SJSA1 (cell line): ENCODE measurements at places on chromosomes 3 and 15. TPM values are rescaled to one million over a fixed set of nuclear protein-coding genes. Genes with fewer than 3 reads are reported as not detected.

CCDC191 gene
- 0.39 and 7.4 TPM in 2 replicates for total RNA-seq

GRCh38 chr15:33559207-33559890 is 248.6 kb downstream of the RYR3 start:
- no peak for DNase-seq

ADAMTSL3 gene
- 1.7 and 2.6 TPM in 2 replicates for total RNA-seq

CCDC33 gene
- total RNA-seq = not detected in 2 replicates

RHOV gene
- total RNA-seq = not detected in 2 replicates

DNA sequence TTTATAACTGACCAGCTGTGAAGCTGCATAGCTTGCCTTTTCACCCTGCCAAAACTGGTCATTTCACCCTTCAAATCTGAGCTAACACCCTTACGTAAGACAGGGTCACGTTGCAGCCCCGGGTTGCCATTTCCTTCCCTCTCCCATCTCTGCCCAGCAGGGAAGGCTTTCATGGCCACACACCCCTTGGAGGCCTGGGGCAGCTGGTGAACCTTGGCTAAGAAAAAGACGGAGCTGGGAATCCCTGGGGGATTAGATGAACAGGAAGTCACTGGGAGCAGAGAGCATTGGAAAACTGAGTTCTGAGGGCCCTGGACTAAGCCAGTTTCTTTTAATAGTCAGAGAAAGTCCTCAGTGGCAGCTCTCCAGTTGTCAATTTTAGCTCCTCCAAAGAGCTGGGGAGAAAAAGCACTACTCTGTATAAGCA is 67.8 kb downstream of the TTC23 start:
- DNase-seq = no peak

DNA sequence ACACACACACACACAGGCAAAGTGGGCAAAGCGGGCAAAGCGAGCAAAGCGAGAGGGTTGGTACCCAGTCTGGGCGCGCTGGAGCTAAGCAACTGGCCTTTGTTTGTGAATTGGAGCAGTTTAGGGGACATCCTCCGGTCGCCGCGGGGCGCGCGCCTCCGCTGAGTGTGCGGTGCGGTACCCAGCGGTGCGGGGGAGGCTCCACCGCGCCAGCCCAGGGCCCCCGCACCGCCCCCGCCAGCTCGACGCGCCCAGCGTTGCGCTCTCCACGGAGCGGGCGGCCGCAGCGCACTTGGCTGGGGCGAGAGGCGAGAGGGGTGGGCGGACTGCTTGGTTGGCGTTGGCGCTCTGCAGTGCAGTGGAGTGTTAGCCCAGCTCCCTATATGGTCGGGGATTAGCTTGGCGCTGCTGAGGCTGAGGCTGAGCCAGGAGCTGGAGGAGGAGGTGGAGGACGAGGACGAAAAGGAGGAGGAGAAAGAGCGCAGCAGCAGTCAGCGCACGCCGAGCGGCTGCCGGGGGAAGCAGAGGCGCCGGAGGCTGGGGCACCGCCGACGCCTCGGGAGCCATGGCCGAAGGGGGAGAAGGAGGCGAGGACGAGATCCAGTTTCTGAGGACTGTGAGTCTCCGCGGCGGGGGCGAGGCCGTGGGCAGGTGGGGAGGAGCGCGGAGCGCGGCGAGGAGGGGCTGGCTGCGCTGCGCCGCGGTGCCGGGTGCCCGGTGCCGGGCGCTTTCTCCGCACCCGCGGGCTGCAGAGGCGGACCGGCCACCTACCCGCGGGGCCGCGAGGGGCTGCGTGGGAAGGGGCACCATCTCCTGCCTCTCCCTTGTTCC is at the start of gene RYR3:
TSS of gene RYR3 (plus strand) at position 487 of the 831 bp plus-strand sequence. CDS start at position 566, 79 bp downstream.
- no peak for DNase-seq

DNA sequence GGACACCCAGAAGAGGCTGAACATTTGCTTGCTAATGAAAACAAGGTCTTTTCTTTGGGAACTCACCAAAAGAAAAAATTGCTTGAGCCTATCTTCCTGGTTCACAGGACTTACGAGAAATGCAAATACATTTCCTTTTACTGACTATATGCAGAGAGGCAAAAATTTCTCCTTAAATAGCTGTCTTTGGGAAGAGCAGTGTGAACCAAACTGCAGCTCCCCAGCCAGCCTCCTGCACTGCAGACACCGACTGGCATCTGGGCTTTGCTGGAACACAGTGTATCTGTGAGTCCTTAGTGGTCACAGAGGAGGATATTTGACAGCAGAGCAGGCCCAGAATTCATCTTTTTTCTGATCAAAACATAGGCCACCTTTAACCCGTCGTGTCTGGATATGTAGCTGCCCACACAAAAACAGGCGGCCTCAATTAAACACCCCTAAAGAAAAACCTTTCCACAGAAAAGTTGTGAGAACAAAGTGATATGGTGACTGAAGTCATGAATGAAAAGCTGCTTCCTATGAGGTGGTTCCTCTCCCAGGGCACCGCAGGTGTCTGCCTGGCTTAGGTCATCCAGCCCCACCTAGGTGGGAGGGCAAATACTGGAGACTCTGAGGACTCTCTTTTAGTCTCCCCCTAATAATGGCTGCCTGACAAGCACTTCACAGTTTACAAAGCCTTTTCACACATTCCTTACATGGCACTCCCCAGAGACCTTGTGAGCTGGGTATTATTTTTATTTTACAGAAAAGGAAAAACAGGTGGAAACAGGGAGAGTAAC is 46.1 kb upstream of the TMEM158 start:
- no peak for DNase-seq

- no peak for DNase-seq
These were observed 335.8 kb downstream of the MECOM start for GRCh38 chr3:169327546-169328356.

KY gene
- total RNA-seq = 0.05 TPM in 1 of 2 replicates, not detected in the other

GPR160 gene
- total RNA-seq = 0.89 TPM in 1 of 2 replicates, not detected in the other

GRCh38 chr3:141429371-141430035 is 57.3 kb upstream of the RASA2 start:
- DNase-seq = no peak

GRCh38 chr3:192843723-192844485 is 73.8 kb downstream of the MB21D2 start:
- DNase-seq = no peak

EDEM1 gene
- total RNA-seq = 9.7 and 18.5 TPM in 2 replicates

- no peak for DNase-seq
These were observed 14.5 kb downstream of the TKT start for GRCh38 chr3:53240989-53241972.

DNA sequence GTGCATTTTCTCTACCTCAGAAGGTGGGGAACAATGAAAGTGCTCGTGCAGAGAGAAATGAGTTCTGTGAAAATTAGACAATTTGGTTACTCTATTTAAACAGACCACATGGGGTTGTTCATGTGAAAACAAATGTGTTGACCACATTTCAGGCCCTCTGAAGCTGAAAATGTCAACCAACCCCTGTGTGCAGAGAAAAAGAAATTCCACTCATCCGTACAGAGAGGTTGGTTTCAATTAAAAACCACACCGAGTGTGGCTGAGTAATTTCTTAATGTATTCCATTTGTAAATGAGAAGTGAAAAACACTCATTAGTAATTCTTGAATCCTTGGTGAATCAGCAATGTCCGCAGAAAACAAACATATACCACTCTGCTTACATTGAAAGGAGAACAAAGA is 46.9 kb upstream of the SLC7A14 start:
- DNase-seq = peak; percentile 3

- no peak for DNase-seq
These were observed 17.1 kb upstream of the MUC13 start for GRCh38 chr3:124951511-124952281.

ZNF445 gene
- 3.7 and 5.8 TPM in 2 replicates for total RNA-seq

DNA sequence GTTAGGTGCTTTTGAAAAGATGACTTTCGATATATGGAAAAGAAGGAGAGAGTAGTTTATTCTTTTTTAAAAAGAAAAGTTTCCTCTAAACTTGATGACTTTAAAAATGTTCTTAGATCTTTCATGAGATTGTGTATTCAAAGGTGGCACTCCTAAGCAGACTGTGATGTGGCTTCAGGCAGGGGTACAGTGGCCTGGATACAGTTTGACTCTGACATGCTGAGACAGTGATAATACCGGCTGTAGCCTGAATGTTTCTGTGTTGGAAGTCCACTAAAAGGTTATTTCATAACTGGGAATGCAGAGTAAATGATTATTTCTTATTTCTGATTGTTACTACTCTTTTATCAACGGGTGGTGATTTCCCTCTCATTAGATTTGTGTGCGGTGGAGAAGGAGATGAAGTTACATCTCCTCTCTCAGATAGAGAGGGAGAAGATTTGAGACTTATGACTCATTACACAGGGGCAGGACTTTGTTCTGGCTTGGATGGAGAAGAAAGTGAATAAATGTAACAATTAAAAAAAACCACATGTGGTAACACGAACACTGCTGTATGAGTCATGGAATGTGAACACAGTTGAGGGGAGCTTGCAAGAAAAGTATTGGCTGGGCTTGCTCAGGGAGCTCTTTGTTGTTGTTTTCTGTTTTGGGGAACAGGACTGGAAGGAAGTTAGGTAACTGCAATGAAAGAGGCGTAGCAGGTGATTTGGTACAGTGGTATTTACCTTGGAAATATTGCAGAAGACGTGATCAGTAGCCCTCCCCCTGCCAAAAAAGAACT is 21.6 kb downstream of the SPTSSB start:
- peak; percentile 58 for DNase-seq

- no peak for DNase-seq
These were observed 233.5 kb downstream of the MYRIP start for GRCh38 chr3:40042752-40043443.

DNA sequence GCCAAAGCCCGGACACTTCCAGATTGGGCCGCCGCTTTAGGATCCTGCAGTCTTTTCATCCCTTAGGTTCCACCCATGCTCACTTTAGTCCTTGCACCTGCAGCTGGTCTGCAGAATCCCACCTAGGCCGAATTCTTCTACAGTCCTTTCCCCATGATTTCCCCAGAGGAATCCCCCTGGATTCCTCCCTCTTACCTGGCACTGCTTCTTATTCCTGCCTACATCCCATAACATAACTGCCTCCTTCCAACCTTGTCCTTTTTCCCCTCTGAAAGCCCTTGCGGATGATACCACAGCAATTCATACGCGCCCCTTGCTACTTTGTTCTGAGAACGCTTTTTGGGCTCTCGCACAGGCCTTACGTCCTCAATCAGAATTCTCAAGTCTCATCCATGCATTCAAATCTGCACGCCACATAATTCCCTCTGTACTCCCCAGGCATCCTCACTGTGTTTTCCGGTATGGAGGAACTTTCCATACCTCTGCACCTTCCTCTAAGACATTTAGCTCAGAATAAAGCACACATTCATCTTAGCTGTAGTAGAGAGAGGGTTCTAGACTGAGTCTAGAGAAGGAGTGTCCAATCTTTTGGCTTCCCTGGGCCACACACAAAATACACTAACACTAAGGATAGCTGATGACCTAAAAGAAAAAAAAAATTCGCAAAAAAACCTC is 619 bp downstream of the EIF2AK4 start:
- no peak for DNase-seq

DNA sequence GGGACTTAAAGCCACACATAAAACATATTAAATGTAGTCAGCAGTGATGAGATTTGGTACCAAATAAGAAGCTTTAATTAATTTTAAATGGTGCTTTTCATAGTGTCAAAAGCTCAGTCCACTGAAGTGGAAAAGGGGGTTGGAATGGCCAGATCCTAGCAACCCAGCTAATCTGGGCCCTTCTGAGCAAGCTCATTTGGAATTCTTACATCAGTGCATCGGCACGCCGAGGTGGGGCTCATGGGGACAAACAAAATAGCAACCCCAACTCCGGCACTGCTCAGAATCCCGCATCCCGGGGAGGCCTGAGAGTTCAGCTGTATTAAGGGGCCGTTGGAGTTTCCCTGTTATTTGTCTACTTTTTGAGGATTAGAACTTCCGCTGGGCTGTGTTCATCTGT is 526.4 kb downstream of the SOX2 start:
- DNase-seq = no peak

DNA sequence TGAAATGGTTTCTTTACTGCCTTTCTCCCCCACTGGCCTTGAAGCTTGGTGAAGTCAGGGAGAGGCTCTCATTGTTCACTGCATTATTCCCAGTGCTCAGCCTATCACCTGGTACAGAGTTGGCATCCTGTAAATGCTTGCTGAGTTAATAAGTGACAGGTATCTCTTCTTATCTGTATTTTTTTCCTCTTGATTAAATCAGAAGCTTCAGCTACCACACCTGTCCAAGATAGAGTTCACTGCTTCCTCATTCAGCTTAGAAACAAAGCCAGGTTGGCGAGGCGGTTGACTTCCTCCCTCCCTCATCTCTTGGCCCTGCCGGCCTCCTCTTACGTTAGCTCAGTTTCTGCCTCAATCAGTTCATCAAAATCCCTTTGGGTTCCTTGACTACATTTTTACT is 142.8 kb downstream of the LIPC start:
- DNase-seq = no peak

GRCh38 chr3:11435440-11436165 is 163.4 kb downstream of the ATG7 start:
- DNase-seq = no peak

MAGI1 gene
- 4.6 and 4.9 TPM in 2 replicates for total RNA-seq

CRABP1 gene
- total RNA-seq = not detected in 2 replicates

KAT2B gene
- total RNA-seq = 8.0 and 11.2 TPM in 2 replicates

DNA sequence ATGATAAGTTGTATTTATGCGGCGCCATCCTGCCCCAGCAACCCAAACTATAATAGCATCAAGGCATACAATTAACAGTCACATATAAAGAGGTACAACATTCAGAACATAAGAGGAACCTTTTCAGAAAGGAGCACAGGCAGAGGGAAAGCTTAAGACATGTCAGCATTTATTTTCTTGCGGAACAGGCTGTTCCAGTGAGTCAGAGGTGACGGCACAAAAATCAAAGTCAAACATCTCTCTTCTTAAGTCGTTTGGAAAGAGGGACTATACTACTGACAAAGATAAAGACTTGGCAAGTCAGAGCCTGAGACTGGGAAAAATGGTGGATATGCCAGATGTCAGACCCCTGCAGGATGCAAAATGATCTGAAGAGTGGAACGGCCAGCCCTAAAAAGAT is 128.4 kb downstream of the CTNNB1 start:
- no peak for DNase-seq

DAPK2 gene
- total RNA-seq = 0.34 and 2.2 TPM in 2 replicates

GRCh38 chr3:106337116-106337515 is 468.3 kb upstream of the CBLB start:
- DNase-seq = no peak

DNA sequence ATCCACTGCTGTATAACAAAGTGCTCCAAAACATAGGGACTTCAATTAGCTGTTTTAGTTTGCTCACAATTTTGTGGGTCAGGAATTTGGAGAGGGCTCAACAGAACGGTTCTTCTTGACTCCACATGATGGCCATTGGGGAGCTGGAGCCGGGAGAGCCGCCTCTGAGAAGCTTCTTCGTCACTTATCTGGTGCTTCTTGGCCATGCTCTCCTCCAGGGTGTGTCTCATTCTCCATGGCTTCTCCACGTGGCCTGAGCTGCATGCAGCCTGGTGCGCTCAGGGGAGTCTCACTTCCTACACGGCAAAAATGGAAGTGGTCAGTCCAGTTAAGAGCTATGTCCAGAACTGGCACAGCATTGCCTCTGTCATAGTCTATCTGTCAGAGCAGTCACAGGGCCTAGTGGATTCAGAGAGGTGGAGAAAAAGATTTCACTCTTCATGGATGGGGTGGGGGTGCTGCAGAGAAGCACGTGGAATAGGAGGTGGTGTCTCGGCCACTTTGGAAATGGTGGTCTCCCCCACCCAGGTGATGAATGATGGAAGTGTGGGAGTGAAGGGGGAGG is 26.3 kb upstream of the PRR23E start:
- no peak for DNase-seq

CCDC50 gene
- 132 and 155 TPM in 2 replicates for total RNA-seq
